ENCODE measurements at places on chromosomes 3 and 15.

- DNase-seq = no peak
Measured at GRCh38 chr3:35800960-35801459, 161.7 kb downstream of the ARPP21 start.

- DNase-seq = no peak
Measured at GRCh38 chr15:40960151-40960885, 7.0 kb downstream of the CHAC1 start.

DNA sequence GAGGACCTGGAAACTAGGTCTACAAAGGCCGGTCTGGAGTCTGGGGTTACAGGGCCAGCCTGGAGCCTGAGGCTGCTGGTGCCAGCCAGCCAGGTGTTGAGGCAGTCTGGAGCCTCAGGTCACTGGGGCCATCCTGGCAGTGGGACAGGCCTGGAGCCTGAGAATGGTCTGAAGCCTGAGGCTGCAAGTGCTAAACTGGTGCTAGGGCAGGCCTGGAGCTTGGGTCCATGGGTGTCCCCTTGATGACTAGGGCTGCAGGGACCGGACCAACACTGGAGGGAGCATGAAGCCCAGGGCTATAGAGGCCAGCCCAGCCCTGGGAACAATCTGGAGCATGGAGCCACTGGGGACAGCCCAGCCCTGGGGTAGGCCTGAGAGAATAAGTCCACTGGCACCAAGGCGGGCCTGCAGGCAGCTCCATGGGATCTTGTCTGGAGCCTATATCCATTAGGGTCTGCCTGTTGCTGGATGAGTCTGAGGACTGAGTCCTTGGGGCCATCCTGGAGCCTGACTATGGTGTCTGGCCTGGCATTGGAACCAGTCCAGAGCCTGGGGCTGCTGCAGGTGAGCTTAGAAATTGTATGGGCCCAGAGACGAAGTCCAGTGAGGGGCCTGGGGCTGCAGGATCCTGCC, 101.9 kb downstream of the GLDN start:
- DNase-seq = no peak

DNA sequence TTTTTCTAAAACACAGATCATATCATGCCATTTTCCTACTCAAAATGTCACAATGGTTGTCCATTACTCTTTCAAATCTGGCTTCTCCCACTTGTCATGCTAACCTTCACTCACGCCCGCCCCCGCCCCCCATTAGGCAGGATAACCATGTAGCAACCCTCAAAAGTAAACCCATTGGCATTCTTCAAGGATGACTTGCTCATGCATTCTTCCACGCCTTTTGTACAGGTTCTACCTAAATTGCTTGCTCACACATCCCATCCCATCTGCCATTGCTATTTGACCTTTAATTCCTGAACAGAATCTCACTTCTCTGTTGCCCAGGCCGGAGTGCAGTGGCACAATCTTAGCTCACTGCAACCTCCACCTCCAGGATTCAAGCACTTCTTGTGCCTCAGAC, 389.3 kb downstream of the MCTP2 start:
- DNase-seq = no peak

DNA sequence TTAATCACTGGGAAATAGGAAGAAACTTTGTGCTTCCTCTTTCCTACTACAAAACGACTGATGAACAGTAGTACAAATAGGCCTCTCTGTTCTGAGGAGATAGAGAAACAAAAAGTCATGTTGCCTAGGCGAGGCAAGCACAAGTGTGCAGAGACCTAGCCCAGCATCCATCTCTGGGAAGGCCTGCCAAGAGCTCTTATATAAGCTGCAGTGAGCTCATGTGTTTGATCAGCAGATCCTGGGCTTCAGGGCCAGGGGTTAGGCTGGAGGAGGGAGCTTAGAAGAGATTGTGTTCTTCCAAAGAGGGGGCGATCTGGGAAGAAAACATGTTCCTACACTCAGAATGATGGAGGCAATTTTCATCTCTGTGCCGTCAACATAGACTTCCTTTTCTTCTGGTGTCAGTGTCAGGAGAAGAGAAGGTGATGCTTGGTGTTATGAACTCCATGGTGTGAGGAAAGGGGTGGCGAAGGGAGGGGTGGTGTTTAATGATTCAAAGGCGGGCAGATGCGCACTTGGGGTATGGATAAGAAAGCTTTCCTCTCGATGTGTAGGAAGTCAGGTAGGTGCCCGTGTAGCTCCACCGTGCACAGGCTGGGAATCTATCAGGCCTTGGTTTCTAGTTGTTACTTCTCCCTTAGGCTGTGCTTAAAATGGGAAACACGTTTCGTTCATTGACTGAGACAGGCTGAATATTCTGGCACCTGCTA, 29.5 kb upstream of the ETV5 start:
- DNase-seq = no peak

DNA sequence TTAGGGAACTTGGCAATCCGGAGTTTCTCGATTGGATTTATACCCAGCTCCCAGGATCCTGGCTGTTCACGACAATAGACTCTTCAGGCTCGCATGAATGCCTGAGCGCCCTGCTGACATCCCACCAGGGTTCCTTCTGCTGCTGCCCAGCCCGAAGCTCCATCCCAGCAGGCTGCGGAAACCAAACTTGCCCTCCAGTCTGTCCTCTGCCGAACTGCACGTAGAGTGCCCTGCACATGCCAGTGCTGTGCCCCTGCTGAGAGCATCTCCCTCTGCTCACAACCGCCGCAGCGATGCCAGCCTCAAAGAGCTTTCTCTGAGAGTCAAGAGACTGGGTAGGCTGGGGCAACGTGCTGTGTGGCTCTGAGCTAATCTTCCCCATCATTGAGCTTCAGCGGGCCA, 6.9 kb downstream of the ADAMTS7 start:
- DNase-seq = no peak
